ENCODE measurements at places on chromosomes 7 and 10. TPM values are rescaled to one million over a fixed set of nuclear protein-coding genes. Genes with fewer than 3 reads are reported as not detected.

GRCh38 chr7:70354409-70355169, 756.3 kb downstream of the AUTS2 start:
- no peak for DNase-seq

- DNase-seq = no peak
Observed at GRCh38 chr10:74150204-74150989, at the start of gene AP3M1. Gene AP3M1, minus strand, starts transcription at chr10:74150828. Its CDS starts 12,449 bp downstream, at chr10:74138379.

OR6B1 gene
- polyA plus RNA-seq = 0.03 TPM

TMEM236 gene
- polyA plus RNA-seq = 0.29 TPM

CCM2 gene
- 23.1 TPM for polyA plus RNA-seq

STOX1 gene
- polyA plus RNA-seq = 9.1 TPM

LAMB4 gene
- polyA plus RNA-seq = 3.1 TPM

- no peak for DNase-seq
Observed at GRCh38 chr10:110864662-110865140, 7.0 kb upstream of the PDCD4 start.

DNA sequence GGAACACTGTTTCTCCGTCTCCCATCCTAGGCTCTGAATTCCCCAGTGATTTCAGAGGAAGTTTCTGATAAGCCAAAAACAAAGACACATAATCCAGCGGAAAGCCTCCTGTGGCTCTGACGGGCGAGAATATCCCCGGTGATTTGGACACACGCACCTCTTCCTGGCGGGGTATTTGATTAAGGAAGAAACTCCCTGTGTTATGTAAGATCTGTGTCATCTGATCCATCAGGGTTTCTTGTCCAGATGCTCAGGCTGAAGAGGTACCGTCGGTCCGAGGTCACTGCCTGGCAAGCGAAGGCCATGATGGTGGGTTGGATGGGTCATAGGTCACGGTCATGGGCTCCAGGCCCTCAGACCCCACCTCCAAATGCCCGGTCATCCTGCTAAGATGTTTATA, 39.6 kb upstream of the DNAJB6 start:
- no peak for DNase-seq

DNA sequence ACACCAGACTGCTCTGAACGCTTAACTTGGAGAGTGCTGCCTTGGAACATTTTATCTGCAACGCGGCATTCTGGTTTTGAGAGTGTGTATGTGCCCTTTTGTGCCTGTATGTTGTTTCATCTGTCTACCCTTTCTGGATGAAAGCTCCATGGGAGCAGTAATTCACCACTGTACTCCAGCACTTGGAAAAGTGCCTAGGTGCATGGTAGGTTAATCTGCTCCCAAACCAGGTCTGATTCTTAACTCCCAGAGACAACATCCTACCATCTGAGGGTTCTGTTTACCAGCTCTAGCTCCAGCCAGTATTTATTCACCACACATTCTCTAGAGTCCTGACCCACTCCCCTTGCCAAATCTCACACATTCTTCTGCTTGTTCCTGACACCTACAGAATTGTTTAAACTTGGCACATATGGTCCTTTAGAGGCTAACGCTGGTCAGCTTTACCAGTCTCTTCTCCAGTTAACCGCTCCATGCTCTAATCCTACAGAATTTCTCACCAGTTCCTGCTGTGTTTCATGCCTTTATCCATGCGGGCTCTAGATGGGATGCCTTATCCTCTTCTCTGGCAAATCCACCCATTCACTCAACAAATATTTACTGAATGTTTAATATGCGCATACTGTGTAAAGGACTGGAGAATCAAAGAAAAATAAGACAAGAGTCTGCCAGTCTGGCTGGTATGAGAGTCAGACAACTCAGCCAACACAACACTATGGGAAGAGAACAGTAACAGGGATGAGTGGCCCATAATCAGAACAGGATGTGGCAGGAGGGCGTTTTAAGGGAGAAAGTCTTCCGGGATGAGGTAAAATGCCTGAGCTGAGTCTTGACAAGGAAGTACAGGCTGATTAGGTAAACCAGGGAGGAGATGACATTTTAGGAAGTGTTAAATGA, 46.3 kb downstream of the MTPN start:
- DNase-seq = no peak

DNA sequence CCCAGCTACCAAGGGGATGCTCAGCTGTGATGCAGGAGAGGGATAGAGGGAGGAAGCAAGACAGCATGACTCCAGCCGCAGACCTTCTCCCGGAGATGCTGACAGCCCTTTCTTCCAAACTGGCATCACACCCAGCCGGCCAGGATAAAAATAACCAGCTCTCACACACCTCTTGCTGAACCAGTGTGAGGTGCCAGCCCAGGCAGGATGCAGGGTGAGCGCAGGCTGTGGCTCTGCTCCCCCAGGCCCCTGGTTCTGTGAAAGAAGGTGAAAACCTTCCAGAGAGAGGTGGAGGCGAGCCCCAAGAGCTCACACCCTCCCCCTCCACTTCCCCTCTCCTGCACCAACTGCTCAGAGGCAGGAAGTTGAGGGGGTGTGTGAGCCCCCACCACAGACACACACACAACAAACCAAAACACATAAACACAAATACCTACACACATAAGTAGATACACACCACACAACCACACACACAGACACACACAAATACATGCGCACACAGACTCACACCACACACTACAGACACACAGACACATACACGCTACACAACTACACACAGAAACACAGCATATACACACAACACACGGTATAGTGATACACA, 4.0 kb downstream of the GPR15LG start:
- no peak for DNase-seq

GPER1 gene
- 6.5 TPM for polyA plus RNA-seq

LRIT1 gene
- polyA plus RNA-seq = not detected
